ENCODE measurements at places on chromosomes 1 and 21. TPM values are rescaled to one million over a fixed set of nuclear protein-coding genes. Genes with fewer than 3 reads are reported as not detected.

NEGR1 gene
- total RNA-seq: 2.3 TPM

LCE2A gene
- total RNA-seq: not detected

SH2D1B gene
- total RNA-seq: not detected

VCAM1 gene
- 51.7 TPM for total RNA-seq

Data from pancreas (tissue), 10 donors.